Activated naive CD8-positive, alpha-beta T cell treated with anti-CD3 and anti-CD28 coated beads, Interleukin-2, amount 50 U/mL, for 24 hours (primary cell): ENCODE measurements at places on chromosomes 5 and 9.

DNA sequence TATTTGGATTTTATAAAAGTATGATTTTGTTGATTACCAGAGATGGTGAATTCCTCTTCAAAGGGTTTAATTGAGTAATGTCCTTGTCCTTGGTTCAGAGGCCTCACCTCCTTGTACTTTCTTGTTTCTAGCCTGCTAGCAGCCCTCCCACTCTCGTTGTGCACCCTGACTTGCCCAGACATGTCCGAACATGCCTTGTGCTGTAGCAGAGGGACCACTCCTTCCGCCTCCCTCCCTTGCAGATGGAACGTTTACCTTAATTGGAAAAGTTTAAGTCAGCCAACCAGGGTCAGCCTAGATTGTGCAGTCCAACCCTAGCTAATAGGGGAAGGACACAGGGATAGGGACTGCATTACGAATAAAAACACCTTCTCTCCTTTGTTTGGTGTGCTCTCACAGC is 406.9 kb upstream of the NMUR2 start:
- DNase-seq, result no peak

DNA sequence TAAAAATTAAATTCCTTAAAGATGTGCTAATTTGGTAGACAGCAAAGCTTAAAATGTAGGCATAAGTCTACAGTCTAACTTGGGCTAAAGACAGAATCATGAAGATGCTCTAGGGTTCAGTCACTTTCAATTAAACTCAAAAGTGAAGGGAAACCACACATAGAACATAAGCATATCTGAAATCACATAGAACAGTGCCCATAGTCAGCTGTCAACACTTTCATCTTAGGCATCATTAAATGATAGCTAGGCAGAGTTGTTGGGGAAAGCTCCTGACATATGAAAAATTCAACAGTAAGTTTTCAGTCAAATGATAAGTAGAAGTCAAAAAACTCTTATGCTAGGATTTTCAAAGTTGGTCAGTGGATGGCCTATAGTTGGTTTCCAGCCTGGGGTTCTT is 11.0 kb downstream of the DAB2 start:
- DNase-seq, result no peak

- no peak for DNase-seq
Measured at GRCh38 chr5:43279548-43280274, 33.5 kb downstream of the HMGCS1 start.

DNA sequence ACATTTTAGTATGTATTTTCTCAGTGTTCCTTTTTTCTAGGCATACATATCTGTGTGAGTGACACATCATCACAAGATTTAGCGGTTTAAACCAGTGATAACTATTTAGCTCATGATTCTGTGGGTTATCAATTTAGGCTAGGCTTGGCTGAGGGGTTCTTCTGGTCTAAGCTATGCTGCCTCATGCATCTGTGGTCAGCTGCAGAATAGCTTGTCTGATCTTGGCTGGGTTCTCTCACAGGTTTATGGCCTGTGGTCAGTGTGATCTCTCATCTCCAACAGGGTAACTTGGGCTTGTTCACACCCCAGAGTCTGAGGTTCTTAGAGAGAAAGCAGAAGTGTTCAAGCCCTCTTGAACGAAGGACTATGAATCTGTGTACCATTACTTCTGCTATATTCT is 363.3 kb downstream of the KDM4C start:
- DNase-seq, result no peak

GRCh38 chr5:107542831-107543231 is 127.9 kb downstream of the EFNA5 start:
- no peak for DNase-seq

DNA sequence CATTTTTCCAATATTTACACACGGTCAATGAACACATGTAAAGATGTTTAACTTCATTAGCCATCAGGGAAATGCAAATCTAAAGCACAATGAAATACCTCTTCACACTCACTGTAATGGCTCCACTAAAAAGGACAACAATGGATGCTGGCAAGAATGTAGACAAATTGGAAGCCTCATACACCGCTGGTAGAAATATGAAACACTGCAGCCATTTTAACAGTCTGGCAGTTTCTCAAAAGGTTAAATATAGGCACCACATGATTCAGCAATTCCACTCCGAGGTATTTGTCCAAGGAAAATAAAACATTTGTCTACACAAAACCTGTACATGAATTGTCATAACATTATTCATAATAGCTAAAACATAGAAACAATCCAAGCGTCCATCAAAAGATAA is 20.0 kb downstream of the RNF145 start:
- no peak for DNase-seq

- no peak for DNase-seq
Measured at GRCh38 chr5:72070529-72070928, 36.7 kb upstream of the MAP1B start.

DNA sequence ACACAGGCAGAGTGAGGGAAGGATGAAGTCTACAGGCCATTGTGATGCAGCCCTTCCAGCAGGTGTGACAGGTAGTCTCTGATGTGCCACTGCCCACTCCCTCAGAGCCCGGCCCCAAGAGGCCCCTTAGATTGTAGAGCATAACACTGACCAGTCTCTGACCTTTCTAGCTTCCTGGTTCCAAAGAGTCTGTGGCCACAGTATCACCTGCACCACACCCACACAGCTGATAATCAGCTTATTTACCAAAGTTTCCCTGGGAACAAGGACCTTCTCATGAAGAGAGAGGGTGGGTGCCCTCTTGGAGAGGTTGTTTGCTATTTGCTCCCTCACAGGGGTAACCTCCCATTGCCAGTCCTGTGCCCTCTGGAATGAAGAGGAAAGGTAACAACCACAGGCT is 11.0 kb upstream of the ACER2 start:
- no peak for DNase-seq

- no peak for DNase-seq
Measured at GRCh38 chr5:181242031-181242451, 1.7 kb downstream of the RACK1 start.

DNA sequence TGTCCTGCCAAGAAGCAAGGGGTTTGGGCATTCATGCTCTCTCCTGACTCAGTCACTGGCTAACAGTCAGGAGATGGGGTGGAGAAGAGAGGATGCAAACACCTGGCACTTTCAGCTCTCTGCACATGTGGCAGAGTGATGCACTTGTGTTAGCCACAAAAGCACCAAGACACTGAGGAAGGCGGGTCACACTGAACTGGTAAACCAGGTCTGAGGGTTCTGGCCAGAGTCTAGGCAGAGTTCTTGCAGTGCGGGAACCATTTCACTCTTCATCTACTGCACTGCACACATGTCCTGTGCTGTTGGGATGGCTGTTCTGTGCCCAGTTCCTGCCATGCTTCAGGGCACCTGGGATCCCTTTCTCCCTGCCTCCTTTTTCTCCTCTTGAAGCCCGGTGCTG is 157.1 kb upstream of the GDNF start:
- no peak for DNase-seq

- peak; percentile 73 for DNase-seq
Measured at GRCh38 chr5:172187118-172188032, 649 bp downstream of the STK10 start.

GRCh38 chr5:177603631-177604030 is 3.7 kb downstream of the B4GALT7 start:
- no peak for DNase-seq

GRCh38 chr9:100401042-100401441 is 25.9 kb upstream of the MSANTD3 start:
- no peak for DNase-seq

DNA sequence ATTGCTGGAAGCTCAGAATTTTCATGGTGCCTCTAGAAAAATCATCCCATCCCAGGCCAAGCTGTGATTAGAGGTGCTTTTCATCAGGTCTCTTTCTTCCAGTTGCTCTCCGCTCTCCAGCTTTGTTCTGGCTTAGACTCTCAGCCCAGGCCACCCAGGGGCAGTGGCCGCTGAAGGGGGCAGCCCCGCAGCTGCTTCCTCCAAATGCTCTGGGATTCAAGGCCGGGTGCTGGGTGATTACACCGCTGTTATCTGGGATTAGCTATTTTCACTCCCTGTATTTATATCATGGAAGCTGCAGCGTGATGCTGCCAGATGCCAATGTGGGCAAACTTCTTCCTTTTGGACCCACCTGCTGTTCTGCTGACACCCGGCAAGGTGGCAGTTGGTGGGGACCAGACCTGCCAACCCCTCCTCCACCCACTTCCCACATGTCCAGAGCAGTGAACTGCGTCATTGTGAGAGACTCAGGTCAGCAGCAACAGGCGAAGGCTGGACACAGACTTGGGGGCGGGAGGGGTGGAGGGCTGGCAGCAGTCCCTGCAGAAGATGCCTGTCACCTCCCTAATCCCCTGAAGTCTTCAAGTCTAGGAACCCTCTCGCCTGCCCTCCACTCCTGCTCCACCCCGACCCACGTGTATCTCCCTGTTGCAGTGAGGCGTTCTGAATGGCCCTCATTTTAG is 33.9 kb upstream of the NKX2-5 start:
- DNase-seq, result no peak

DNA sequence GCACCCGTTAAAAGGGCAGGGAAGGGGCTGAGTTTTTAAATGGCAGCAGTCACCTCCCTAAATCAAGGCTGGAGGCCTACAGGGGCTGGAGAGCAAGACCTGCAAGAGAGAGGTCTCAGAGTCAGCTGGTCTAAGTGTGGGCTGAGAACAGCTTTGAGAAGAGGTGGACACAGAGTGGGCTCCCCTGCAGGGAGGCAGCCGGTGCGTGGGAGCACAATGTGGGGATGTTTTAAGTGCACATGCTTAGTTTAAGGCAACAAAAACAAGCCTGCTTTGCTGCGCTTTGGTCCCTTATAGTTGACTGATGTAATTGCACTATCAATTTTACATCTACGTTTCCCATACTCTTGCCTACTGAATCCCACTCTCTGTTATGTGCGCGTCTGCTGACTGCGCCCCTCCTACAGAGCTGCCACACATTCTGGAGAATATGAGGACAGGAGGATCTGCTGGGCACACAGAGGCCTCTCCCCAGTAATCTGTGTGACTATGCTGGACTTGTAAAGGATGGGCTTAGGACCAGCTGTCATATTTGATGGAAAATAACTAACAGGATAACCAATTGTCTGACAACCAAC is 62.0 kb upstream of the ICE1 start:
- no peak for DNase-seq

DNA sequence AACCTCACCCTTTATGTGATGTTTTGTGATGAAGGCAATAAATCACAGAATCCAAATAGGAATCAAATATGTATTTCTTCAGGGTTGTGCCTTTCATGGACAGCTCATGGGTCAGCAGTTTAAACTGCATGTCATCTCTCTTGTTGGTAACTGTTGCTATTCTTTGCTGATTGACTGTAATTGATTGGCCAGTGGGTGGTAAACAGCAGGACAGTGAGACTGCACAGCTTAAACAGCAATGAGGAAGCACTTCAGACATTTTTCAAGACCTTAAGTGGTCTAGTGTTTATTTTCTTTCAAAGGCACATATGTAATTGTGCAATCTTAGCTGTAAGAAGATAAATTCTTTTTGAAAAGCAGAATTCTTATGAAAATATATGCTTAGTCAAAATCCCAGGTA is 260.5 kb downstream of the COX7C start:
- DNase-seq, result no peak

GRCh38 chr5:32572778-32573480 is 12.4 kb upstream of the SUB1 start:
- DNase-seq, result no peak

DNA sequence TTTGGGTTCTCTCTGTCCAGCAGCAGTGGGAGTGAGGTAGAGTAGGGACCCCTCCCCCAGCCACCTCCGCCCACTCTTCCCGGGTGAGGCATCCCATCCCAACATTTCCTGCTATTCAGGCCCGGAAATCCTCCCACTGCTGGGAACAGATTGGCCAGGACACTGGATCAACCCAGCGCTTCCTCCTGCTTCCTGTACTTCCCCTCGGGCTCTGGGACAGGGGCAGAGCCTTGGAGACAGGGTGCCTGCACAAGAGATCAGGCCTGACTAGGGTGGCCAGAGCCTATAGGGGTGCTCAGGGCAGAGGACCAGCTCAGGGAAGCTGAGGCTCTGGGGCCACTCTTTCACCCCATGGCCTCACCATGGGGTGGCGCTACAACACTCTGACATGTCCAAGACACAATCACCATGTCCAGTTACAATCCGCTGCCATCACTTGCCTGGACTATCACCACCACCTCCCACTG is 14.5 kb downstream of the SH2D3C start:
- peak; percentile 56 for DNase-seq

- DNase-seq, result peak; percentile 45
Measured at GRCh38 chr9:69168709-69169217, 5.3 kb upstream of the TJP2 start.

DNA sequence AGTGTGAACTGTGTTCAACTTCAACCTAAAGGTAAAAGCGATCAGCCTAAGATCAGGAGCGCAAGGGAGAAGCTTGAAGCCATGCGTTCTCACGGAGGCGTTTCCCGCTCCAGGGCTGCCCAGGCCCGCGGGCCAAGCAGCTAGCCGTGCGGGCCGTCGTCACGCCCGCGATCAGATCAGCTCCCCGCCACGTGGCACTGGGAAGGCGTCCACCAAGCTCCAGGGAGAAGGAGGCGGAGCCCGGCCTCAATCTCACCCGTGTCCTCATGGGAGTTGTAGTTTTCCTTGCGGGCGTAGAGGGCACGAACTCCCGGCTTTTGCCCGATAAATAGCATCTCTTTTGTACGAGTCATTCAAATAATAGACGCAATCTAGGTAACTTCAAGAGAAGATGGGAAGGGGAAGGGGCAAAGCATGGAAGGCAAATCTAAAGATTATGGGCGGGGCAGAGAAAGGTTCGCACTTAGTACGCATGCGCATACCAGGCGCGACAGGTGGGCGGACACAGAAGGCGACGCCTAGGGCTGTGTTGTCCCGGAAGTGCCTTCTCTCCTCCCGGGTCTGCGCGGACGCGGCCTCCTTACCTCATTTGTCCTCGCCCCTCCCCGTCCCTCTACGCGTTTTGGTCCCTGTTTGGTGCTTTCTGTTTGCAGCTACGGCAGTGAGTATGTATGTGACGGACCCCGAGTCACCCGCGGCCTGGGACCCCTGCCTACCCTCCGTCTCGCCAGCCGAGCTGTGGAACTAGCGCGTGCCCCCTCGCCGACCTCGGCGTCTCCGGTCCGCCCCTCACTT is 40.8 kb upstream of the ZCCHC7 start:
- DNase-seq, result peak; percentile 91

DNA sequence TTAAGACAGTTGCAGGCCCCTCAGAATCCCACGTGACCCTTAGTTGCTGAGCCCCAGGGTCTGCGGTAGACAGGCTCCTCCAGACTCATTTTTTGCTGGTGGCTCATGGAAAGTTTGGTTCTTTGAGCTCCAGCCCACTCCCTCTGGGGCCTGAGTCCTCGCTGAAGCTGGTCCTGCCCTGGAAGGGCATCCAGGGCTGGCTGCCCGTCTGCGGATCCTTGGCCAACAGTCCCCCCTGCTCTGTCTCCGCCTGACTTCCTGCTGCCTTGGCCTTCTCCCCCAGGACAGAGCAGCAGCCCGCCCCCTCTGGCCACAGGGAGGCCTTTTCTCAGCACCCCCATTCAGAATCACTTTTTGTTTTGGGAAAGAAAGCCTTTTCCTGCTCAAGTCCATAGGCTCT is 24.4 kb downstream of the SLC6A7 start:
- DNase-seq, result no peak
